ENCODE measurements at places on chromosomes 7 and 10.

DNA sequence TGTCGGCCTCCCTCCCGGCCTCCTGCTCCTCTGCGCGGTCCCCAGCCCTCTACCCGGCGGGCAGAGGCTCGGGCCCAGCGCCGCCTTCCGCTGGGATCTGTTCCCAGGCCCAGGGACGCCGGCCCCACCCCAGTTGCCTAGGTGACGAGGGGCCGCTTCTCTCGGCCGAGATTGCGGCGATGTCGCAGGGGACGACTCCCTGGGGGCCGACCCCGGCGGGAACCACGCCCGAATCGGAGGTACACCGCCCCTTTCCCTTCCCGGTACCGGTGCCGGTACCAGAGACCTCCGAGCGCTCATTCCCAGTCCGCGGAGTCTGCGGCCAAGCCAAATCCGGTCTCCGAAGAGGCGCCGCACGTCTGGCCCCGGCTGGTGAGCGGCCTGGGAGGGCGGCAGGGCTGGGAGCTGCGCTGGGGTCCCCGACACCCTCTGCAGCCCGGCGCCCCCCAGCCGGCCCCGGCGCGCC lies at the start of gene CABCOCO1:
Gene CABCOCO1 (plus strand): TSS at position 136 of the 466 bp plus-strand sequence. CDS start 44 bp downstream, at position 180.
- DNase-seq: no peak

GRCh38 chr7:142556740-142557139 lies 192.5 kb upstream of the PRSS1 start:
- no peak for DNase-seq

- no peak for DNase-seq
Measured at GRCh38 chr7:121083790-121084251, 95.3 kb downstream of the CPED1 start.

GRCh38 chr10:14293526-14293925 lies 37.2 kb downstream of the FRMD4A start:
- no peak for DNase-seq

DNA sequence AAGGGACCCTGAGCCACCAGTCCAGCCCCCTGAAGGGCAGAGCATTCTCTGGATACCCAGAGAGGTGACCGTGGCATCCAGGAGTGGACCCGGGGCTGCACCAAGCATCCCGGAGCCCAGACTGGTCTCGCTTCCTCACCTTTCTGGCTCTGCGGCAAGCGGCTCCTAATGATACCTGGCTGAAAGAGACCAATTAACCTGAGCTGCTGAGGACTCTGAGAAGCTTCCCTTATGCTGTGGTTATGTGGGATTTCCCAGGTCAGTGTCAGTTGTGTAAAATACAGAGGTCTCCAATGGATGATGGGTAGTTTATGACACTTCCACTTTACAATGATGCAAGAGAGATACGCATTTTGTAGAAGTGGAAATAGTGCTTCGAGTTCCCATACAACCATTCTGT lies 51.5 kb downstream of the PFKFB3 start:
- DNase-seq: no peak

DNA sequence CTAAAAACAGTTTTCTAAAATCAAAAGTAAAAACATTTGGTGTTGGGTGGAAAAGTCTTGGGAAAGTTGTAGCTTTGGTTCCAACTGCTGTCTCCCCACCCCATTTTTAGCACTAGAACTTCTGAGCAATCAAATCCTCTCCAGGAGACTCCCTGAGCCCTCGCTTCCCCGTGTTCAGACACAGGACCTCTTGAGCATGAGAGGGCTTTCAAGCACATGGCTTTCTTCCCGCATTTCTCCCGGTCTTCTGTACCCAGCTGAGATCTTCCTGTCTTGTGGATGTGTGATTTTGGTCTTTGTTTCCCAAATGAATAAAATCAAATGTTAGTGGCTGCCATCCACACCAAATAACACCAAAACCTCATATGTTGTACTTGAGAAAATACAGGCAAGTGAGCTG lies 5.0 kb downstream of the CXCL12 start:
- no peak for DNase-seq

- no peak for DNase-seq
Measured at GRCh38 chr10:67098461-67098860, 172.6 kb downstream of the LRRTM3 start.

DNA sequence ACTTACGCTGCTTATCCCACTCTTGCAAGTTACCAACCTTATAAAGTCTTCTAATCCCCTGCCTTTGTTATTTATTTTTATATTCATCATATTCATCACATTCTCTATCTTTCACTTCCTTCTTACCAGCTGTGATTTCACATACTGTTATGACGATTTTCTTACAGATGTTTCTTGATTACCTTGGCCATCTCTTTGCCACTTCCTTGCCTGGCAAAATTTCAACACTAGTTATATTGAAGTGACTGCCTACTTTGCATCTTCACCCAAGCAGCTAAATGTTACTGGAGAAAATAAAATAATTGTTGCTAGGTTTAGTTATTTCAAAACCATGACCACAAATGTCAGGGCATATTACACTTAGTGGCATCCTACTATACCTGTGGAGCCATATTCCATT lies 8.8 kb upstream of the STEAP4 start:
- DNase-seq: no peak

GRCh38 chr7:105635197-105635596 lies 53.9 kb upstream of the EFCAB10 start:
- no peak for DNase-seq

DNA sequence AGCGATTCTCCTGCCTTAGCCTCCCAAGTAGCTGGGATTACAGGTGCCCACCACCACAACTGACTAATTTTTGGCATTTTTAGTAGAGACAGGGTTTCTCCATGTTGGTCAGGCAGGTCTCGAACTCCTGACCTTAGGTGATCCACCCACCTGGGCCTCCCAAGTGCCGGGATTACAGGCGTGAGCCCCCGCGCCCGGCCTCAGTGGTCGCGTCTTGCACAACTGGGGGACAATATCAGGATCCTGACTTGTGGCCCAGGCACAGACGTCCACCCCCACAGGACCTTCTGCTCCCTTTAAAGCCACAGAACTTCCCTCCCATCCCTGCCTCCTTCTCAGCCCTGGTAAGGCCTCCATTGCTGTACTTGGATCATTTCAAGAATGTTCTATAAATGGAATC lies 16.8 kb upstream of the LARP4B start:
- DNase-seq: no peak

DNA sequence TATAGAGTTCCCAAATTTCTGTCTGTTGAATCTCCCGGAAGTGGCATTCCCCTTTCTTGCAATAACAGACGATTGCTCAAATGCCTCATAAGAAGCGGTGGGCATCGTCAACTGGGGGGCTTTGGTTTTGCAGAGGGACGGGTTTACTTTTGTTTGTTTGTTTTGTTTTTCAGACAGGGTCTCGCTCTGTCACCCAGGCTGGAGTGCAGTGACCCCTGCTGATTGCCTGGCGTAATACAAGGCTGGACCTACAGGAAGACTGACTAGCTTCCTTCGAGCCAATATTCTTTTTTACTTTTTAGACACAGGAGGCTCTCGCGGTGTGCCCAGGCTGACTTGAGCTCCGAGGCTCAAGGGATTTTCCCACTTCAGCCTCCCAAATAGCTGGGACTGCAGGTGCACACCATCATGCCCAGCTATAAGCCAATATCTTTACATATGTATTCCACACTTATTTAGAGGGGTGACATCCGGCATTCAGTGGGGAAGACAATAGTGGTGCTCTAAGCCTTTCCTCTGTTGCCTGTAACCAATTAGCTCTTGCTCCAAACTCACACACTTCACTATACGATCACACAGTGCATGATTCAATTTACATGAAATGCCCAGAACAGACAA lies 58.1 kb downstream of the FHIP2A start:
- DNase-seq: peak; percentile 73

DNA sequence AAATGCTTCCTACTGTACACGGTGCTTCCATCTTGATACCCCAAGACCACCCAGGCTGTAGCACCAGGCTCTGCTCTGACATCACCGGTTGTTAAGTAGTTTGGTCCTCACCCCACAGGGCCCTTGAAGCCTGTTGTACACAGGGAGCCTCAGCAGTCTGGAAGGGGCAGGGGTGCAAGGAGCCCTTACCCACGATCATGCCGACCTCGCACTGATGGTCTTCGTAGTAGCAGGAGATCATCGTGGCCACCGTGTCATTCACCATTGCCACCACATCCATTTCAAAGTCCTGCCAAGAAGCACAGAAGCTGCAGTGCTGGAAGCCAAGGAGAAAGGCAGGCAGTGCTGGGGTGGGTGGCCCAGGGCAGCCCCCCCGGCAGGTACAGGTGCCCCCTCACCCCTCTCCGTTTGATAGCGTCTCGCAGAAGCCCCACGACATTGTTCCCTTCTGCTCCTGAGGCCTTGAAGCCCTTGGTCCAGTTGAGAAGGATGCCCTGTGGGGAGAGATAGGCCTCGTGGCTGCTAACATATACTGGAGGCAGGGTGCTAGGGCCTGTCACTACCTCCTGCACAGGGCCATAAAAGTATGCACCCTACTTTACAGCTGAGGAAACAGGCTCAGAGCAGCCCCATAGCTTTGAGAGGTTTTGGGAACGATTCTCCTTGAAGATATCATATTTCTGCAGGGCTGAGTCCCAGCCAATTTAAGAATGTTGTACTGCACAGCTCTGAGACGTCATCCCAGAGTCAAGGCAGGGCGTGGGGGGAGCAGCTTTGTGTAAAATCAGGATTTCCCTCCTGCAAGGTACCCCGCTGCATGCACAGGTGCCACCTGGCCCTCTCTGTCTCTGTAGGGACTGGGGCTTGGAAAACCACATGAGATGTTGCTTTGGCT lies 8.7 kb upstream of the MYL7 start:
- DNase-seq: no peak

- peak; percentile 34 for DNase-seq
Measured at GRCh38 chr7:38393874-38394273, 120.4 kb upstream of the TARP start.

- DNase-seq: peak; percentile 91
Measured at GRCh38 chr10:27252267-27253000, 11.8 kb upstream of the ACBD5 start.

GRCh38 chr10:116915340-116915739 lies 66.0 kb downstream of the ENO4 start:
- DNase-seq: no peak

- DNase-seq: no peak
Measured at GRCh38 chr10:86261941-86262687, 104.5 kb downstream of the GRID1 start.

DNA sequence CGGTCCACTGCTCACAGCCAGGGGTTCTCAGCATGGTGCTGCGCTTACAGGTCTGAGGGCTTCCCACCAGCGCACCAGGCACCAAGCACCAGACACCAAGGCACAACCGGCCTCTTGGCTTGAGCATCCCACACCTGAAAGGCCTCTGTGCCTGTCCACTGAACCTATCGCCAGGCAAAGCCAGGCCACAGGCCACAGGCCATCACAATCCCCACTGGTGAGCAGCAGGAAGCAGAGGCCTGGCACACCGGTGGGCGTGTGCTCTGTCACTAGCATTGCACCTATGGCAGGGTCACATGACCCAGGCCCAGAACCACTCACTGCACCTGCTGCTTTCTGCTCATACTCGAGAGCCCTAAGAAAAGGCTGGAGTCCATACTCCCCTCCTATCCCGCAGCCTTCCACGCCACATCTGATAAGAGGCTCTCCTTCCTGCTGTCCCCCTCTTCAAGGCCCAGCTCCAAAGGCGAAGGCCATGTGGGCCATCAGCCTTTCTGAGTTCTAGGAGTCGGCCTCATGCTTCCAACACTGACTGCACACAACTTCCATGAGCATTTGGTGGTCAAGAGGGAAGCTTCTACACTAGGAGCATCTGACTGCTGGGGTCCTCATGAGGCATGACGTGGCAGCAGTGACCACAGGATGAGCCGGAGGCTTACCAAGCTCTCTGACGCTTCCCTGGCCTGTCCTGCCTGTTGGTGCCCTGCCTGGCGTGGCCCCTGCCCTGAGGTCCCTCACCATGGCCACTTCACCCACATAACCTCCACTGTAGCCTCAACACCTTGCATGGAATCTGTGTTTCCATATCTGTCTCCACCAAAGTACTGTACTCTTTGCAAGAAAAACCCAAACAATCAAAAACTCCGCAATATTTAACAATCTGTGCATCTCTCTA lies 166.3 kb downstream of the TNS3 start:
- DNase-seq: no peak

DNA sequence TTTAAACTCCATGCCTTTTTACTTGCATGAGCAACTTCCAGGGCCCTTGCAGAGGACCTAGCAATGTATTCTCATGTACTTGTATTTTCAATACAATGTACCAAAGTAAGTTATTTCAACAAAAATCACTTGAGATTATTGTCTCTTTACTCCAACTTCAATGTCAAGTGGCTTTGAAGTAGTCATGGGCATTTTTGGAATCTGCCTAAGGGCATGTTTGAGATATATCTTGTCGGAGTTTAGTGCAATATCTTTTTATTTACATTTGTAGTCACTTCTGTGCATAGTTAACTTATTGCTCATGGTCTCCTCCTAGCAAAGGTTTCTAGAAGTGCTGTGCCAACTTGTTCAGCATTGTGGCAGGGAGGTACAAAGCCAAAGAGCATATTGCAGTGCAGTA lies 508.7 kb upstream of the SEMA3D start:
- DNase-seq: no peak

GRCh38 chr10:26467639-26468038 lies 29.5 kb downstream of the APBB1IP start:
- no peak for DNase-seq

DNA sequence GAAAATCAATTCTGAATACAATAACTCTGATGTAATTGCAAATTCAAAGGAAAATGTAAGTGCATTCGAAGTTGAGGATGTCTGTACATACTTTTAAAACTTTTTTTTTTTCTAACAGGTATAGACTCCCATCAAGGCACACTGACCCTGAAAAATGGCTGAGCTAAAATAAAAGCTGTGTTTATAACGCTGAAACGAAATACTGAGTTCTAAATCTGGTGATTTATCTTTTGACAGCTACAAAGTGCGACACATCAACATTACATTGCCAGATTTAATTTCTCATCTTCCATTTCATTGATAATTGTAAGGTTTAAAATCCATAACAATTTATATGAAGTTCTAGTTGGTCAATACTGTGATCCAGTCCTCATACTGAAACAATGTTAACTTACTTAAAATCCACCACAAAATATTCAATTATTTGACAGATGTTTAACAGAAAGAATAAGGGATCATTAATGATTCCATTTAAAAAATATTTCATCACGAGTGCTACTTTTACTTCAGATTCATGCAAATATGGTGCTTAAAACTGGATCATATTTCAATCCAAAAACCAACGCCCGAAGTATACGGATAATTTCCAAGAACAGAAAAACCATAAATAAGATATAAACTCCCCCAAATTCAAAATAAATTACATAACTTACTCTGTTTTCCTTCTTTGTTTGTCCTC lies 1.4 kb downstream of the RAB11FIP2 start:
- no peak for DNase-seq

- no peak for DNase-seq
Measured at GRCh38 chr10:115355162-115355760, 262.1 kb downstream of the ATRNL1 start.

DNA sequence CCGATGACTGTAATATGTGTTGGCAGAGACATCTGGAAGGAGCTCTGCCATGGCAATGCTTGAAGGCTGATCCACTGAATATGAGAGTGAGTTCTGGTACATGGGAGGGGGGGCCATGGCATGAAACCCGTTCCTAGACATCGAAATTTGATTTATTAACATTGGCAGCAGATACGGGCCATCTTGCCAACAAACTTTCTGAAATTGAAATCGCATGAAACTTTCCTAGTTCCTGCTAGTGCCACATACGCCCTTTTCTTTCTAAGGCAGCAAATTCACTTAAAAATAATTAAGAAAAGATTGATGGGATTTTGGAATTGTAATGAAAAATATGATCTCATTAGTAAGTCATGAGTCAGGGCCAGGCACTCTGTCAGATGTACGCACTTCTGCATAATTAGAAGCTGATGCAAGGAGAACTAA lies 91.8 kb upstream of the KMT2C start:
- DNase-seq: no peak

All from stimulated activated effector memory CD8-positive, alpha-beta T cell treated with anti-CD3 and anti-CD28 coated beads, Interleukin-12 subunit alpha, Interleukin-12 subunit beta, amount 100 ng/mL, for 72 hours (primary cell).